ENCODE measurements at places on chromosomes 12 and 14.

GRCh38 chr12:61452076-61452475 is 808.1 kb upstream of the USP15 start:
- no peak for DNase-seq

- no peak for DNase-seq
Measured at GRCh38 chr12:3199551-3200031, 122.4 kb downstream of the TSPAN9 start.

DNA sequence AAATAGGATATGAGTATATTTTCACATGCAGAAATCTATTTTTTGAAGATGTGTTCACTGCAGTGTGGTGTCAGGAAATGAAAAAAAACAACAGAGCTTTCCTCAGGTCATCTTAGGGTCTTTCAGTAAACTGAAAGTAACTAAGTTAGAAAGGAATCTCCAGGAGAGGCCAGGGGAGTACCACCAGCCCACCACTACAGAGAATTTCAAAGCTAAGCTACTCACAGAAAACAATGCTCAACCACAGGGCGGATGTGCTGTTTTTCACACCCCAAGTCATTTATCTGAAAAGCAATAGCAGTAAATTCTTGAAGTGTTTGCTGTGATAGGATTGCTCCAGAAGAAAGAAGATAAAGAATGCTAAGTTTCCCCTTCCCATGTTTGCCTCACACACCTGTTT is 79.0 kb downstream of the IFNG start:
- DNase-seq: no peak

DNA sequence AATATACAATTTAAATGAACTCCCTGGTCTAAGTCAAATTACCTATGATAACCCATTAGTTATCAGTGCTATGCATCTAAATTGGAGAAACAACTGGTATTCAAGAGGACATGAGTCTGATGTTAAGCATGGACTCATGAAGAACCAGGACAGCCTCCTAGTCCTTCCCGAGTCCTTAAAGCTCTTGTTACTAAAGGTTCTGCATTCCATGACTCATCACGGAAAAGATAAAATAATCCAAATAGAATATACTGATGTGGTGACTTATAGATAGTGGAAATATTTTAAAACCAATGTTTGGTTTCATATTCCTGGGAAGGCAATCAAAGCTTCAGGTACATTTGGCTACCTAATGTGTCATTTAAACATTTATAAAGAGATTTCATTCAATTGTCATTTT is 117.2 kb upstream of the PMCH start:
- DNase-seq: no peak

GRCh38 chr12:54240971-54241588 is 38.8 kb downstream of the CBX5 start:
- DNase-seq: no peak

DNA sequence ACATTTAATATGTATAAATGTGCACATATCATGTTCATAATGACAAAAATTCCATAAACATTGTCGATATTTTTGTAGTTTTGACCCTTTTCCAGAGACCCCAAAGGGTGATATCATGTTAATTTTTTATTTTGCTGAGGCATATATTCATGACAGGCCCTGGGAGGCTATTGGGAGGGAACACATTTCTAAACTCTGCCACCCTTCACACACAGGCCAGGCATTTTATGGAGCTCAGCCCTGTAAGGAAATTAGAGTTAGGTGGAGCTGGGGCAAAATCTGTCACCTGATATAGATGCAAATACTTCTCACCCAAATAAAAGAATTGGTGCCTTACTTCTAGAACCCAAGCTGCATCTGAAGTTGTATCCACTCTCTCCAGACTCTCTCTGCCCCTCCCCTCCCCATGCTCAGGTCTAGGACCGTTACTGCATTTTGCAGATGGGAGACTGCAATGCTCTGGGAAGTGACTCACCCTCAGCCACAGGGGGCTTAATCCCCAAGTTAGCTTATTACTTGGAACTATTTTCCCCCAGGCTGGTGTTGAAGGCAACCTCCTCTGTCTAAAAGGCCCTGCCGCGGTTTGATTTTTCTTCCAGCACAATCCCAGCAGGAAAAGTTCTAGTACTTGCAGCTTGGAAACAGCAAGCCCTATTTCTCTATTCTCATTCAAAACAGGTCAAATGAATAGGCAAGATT is 238.9 kb downstream of the EMP1 start:
- peak; percentile 37 for DNase-seq

- DNase-seq: no peak
Measured at GRCh38 chr12:130770413-130771028, 54.4 kb upstream of the RIMBP2 start.

GRCh38 chr12:127640181-127640886 is 626.6 kb upstream of the TMEM132C start:
- peak; percentile 78 for DNase-seq

GRCh38 chr12:115035535-115036107 is 351.6 kb upstream of the TBX3 start:
- DNase-seq: no peak

DNA sequence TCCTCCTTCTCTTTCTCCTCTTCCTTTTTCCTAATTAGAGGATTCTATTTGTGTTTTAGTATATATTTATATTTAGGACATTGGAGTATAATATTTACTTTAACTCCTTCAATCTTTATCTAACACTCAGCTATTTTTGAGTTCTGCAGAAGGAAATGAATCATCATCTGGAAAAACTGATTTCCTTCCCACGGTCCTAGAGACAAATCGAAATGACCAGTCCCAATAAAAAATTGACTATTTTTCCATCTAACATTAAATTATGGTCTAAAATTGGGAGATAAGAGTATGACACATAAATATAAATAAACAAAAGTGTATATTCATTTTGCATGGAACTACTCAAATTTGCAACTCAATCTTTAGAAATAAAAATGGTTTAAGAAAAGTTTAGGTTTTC is 167.4 kb downstream of the TMTC3 start:
- DNase-seq: no peak

- no peak for DNase-seq
Measured at GRCh38 chr14:89011355-89012281, 187.2 kb downstream of the TTC8 start.

Data from fibroblast of skin of left quadriceps (primary cell).